Upper lobe of right lung (tissue), 1 donor: ENCODE measurements at places on chromosomes 6 and 20.

DNA sequence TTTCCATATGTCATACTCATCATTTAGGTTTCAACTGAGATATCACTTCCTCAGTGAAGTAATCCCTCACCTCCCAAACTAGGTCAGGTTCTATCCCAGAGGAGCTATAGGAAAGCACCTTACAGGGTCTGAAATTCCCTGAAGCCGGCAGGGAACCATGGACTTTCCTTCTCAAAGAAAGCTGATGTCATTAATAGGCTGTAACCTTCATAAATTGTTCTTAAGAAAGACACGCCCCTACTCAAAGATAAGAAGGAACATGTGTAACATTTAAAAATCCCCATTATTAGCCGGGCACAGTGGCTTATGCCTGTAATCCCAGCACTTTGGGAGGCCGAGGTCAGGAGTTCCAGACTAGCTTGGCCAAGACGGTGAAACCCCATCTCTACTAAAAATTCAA is 50.0 kb upstream of the RNGTT start:
- DNase-seq = no peak

DNA sequence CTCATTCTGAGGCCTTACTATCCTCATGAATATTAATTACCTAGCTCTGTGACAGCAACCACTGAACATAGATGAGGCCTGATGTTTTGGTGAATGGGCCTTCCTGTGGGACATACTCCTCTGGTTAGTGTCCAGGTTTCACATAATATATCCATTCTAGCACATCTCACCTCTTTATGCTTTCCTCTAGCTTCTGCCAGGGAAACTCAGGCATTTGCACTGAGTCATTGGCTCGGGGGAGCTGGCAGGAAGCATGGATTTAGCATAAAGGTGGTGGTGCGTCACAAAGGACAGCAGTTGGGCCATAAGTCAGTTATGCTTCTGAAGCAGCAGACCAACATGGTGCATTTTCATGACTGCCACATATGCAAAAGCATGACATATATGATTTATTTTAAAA is 37.5 kb upstream of the TMEM170B start:
- DNase-seq = no peak

GRCh38 chr6:56021943-56022342 is 146.6 kb upstream of the BMP5 start:
- DNase-seq = no peak

DNA sequence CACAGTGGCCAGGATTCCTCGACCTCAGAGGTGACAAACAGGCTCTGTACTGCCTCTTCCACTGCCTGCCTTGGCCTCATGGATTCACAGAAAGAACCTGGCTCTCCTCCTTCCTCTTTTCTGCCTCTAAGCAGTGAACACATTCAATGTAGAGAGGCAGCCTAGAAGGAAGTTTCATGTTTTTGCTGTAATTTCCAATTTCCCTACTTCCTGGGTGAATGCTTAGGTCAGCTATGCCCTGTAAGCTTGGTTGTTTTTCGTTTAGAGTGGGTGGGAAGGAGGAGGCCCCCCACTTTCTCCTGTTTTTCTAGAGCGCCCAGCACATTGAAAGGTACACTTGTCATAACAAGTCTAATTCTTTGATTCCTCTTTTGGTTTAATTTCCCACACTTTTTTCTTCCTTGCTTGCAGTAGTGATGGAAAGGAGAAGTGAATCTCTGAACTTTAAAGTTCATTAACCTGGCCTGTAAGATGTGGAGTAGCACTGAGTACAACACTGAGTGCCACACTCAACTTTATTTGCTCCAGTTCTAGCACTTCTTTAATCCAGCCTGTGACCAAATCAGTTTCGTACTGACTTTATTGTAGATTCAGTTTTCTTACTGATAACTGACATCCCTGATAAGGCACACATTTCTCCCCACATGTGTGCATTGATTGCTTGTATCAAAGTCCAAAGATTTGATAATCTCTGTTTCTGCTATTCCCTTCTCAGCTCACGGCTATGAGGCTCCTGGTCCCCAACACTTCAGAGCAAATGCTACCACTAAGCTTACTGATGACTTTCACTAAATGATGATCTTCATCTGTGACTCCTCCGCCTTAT is 100.0 kb upstream of the MAN1A1 start:
- DNase-seq = no peak

DNA sequence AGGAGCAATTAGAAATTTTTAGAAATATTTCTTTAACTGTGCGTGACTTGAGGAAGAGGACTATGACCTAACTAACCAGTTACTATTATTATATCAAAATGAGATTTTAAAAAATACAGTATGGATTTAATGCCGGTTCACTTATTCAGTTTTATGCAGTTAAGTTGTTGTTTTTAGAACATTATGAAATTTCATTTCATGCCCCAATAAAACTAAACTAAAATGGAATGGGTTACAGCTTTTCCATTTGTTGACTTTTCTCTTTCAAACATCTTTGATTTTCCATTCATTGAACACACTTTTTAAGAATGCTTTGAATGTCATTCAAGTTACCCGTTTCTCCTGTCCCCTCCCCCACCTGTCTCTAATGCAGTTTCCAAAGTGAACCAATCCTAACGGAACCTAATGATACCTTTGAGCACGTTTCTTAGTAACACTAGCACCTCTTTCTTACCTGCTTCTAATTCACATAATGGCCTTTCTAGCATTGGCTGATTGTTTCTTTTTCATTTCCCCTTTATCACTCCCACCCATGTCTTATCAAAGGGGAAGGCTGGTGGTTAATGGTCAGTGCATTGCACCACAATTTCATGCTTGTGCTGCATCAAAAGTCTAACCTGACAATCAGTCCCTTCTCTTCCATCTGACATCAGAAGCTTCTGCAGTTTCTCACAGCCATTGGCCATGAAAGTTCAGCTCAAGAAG is 262.2 kb upstream of the TAB2 start:
- DNase-seq = no peak

DNA sequence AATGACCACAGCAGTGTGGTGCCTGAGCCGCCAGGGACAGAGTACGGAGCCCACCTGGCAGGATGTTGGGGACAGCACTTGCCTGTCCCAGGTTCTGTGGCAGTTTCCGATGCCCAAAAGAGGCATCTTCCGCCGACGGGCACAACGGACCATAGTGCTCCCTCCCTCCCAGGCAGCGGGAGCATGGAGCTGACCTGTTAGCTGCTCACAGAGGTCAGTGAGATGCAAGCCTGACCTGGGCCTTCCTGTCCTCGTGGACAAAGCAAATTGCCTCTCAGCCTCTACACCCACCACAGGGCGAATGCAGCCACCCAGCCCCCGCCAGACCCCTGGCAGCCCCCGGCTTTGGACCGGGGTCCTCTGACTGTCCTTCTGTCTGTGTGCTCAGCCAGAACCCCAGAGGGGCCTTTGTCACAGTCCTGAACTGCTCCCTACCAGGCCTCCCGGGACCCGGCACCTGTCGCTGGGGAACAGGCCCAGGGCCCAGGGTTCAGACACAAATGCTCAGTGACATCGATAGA is 16.2 kb upstream of the FRMD1 start:
- DNase-seq = no peak

DNA sequence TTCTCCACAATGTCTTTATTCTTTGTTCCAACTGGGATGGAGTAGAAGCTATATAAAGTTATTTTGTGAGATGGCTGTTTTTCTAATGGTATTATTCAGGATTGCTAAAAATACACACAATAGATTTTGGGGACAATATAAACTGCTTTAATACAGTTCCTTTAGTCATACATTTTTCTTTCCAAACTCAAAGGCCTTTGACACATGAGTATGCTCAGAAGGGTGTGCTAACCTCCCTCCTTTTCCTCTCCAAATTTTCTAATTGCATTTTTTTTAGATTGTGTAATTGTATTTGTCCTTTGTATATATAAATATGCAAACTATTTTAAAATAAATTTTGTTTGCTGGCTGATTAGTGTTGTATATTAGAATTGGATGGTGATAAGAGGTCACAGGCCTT is 119.6 kb upstream of the FOXO3 start:
- DNase-seq = no peak

DNA sequence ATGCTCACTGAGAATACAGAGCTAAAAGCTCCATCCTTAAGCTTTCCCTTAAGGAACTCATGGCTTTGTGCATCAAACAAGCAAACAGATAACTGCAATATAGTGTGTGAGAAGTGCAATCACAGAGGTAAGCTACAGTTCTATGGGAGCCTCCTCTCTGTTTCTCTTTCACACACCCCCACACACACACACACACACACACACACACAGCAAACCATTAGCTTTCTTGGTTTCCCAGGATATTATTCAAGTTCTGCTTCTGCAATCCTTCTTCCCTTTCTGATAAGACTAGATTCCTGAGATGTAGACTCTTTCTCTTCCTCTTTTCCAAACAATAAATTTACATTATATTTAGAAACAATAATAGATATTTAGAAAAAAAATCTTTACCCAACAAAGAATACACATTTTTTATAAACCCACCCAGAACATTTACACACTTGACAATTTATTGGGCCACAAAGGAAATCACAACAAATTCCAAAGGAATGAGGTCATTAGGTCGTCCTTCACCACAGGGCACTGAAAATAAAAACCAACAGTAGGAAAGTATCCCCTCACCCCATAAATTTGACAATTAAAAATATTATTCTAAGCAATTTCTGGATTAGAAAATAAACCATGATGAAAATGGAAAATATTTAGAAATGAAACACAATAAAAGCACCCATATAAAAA is 9.3 kb upstream of the GFOD1 start:
- DNase-seq = no peak

- DNase-seq = no peak
Observed at GRCh38 chr6:91141346-91141745, 554.5 kb upstream of the MAP3K7 start.

GRCh38 chr6:90610301-90610750 is 23.5 kb upstream of the MAP3K7 start:
- no peak for DNase-seq

DNA sequence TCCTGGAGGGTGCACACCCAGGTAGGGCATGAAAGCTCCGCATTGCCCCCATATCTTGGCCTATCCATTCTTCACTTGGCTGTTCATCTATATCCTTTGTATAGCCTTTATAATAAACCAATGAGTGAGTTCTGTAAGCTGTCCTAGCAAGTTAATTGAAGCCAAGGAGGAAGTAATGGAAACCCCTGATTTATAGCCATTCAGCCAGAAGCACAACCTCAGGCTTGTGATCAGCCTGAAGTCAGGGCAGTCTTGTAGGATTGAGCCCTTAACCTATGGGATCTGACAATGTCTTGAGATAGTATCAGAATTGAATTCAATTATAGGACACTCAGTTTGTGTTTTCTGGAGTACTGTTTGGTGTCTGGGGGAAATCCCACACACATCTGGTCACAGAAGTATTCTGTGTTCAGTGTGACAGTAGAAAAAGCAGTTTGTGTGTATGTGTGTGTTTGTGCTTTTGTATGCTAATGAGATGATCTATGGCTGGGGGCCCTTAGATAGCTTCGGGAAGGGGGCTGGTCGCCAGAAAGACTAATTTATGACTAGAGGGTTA is 5.7 kb downstream of the NT5E start:
- no peak for DNase-seq

- peak; percentile 34 for DNase-seq
Observed at GRCh38 chr20:37390503-37390890, 44.6 kb downstream of the SRC start.
